Stimulated activated CD8-positive, alpha-beta memory T cell treated with anti-CD3 and anti-CD28 coated beads, Interleukin-7, amount 100 ng/mL, for 4 hours (primary cell): ENCODE measurements at places on chromosomes 4 and X.

DNA sequence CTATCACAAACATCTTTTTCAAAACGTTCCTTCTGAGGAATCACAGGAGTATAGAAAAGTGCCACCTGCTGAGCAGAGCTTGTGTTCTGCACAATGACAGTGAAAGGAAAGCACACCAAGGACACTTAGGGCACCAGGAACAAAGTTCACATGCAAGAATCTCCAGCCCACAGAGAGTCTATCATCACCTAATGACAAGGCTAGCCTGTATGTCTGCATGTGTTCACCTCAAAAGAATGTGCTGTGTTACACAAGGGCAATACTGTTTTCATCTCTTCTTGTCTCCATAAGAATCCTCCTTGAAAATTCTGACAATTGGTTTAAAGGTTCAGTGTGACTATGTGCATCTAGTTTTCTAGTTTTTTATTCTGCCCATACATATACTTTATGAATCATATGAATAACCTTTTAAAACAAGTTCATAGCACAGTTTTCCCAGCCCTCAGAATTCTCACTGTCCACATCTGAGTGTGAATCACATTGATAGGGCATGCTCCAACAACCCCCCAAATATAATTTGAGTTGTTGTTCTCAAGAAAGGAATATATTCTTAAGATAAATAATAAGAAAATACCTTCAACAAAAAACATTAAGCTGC is 118.0 kb downstream of the PWWP3B start:
- no peak for DNase-seq

DNA sequence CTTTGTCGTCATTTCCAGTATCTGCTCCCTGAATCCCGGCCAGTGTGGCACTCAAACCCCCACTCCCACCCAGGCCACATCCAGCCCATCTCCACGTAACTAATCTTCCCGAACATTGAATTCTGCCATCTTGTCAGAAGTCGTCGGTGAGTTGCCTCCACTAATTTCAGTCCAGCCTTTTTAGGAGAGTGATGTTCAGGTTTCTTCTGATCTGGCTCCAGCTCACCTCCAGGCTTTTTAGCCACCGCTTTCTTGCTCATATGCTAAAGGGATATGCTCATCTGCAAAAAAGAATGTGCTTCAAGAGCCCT is 1.3 kb downstream of the TMEM165 start:
- no peak for DNase-seq

- no peak for DNase-seq
Observed at GRCh38 chr4:190019023-190019858, 7.8 kb downstream of the FRG2 start.

GRCh38 chr4:28351826-28352225 is 1491.2 kb downstream of the STIM2 start:
- DNase-seq = no peak

DNA sequence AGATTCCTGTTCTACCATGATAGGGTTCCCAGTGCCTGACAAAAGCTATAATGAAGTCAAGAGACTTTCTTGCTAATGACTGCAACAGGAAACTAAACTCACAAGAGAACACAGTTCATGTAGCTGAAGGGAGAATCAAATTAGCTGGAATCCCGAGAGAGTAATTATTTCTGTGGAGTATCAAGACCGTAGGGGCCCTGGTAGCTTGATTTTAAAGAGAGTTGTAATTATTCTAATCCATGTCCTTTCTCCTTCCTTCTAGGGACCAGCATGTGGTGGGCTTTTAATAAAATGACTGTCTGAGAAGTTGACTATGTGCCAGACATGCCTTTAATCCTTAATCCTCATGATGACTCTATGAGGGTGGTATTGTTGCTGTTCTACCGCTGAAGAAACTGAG is 1.7 kb upstream of the TRPC5OS start:
- no peak for DNase-seq

DNA sequence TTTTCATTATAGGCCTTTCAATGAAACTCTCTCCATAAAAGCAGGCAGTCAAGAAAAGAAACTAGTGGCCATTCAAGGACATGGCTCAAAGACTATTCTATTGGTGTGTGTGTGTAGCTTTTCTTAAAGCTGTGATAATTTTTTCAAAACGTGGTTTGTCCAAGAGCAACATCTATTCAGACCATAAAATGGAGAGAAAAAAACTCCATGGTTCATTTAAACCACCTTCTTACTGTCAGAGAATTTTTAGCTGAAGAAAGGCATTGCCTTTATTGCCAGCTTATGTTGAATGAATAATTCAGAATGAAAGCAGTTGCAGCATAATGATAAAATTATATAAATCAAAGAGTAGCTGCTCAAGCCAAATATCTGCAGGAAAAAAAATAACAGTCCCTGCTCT is 325.5 kb downstream of the PCDH18 start:
- no peak for DNase-seq

GRCh38 chr4:48906206-48907173 is at the start of gene OCIAD2:
OCIAD2 (minus strand) TSS chr4:48906774; CDS start chr4:48904549, 2,225 bp downstream.
- peak; percentile 77 for DNase-seq

- no peak for DNase-seq
Observed at GRCh38 chr4:42618023-42618422, 38.9 kb downstream of the ATP8A1 start.

DNA sequence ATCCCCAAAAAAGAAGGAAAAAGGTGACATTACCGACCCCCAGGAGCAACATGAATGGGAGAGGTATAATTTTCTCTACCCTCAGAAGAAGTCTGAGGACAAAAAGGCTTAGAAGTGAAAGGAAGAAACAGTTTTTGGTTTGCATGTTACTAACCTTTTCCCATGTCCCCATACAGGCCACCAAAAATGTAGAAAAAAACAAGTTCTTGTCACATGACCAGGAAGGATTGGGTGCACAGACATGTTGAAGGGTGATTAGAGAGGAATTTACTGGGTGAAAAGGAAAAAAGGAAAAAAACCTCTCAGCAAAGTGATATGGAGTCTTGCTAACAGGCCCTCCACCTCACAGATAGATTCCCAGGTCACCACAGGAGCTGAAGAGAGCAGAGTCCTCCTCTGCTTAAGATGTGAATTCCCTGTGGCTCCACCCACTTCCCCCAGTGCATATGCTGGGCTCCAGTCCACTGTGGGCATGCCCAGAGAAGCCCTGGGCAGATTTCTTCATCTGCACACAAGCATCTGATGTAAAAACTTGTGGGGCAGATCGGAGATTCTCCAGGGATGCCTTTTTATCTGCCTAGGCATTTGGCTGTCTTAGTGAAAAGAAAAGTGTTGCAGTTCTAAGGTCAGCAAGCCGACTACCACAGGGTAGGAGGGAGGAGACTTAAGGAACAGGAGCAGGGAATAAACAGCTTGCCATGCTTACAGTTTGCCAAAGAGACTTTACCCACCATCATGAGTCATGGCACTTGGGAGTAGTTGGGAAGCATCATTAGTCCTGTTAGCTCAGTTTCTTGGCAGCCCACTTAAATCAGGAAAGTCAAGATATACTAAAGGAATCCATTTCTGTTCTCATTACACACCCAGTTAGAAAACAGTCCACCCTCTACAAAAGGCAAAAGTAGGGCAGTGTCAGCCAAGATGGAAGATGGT is 25.0 kb upstream of the PASD1 start:
- DNase-seq = no peak

GRCh38 chr4:165203541-165204461 is 3.6 kb upstream of the KLHL2 start:
- DNase-seq = no peak

DNA sequence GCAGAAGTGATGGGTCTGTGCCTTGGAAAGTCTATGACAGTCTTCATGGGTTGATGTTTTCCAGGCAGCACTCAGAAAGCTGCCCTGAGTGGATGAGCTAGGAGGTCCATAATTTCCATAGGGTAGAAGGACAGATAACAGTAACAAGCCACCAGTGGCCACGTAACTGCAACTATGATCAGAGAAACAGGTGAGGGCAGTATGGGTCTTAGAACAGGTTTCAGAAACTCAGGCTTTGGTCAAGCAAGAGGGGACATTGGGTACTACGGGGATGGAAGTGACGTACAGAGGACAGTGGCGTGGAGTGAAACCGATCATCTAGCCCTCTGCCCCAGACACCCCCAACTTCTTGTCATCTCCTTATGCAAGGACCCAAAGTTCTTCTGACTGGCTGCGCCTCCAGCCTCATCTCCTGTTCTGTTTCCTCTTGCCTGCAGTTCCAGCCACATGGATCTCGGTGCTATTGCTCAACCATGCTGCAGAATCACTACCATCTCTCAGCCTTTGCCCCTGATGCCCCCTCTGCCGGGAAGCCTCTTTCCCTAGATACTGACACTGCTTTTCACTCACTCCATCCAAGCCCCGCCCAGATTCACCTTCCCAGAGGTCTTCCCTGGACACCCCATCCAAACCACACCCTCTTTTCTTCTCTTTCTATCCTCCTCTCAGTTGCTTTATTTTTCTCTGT is 123.4 kb downstream of the MFAP3L start:
- no peak for DNase-seq

DNA sequence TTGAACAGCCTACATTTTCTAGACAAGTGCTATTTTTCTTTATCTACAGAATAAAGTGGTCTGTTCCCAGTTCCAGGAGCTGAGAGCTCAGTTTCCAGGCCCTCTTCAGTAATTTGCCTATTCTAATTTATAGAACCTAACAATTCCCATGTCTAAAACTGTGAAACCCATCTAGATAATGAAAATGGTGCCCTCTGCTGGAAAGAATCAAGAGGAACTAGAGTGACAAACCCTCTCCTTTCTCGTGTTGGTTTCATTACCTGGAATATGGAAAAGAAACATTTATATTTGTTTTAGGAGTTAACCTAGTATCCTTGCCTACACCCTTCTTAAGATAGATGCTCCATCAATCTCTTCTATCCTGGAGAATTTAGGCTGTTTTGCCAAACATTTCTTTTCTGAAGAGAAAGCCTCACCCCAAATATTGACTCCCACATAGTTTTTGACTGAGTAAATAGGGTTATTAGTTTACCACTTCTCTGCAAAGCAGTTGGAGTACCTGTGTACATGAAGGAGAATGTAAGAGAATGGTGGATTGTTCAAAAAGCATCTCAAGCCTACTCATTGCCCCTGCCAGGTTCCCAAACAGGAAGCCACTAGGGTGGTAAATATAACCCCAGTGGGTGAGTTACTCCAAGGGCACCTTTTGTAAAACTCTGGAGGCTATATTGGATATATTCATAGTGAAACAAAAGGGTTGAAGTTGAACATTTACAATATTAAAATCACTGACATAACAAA is 121.6 kb downstream of the RASL11B start:
- no peak for DNase-seq

GRCh38 chr4:122890147-122890795 is 32.1 kb downstream of the NUDT6 start:
- DNase-seq = no peak

DNA sequence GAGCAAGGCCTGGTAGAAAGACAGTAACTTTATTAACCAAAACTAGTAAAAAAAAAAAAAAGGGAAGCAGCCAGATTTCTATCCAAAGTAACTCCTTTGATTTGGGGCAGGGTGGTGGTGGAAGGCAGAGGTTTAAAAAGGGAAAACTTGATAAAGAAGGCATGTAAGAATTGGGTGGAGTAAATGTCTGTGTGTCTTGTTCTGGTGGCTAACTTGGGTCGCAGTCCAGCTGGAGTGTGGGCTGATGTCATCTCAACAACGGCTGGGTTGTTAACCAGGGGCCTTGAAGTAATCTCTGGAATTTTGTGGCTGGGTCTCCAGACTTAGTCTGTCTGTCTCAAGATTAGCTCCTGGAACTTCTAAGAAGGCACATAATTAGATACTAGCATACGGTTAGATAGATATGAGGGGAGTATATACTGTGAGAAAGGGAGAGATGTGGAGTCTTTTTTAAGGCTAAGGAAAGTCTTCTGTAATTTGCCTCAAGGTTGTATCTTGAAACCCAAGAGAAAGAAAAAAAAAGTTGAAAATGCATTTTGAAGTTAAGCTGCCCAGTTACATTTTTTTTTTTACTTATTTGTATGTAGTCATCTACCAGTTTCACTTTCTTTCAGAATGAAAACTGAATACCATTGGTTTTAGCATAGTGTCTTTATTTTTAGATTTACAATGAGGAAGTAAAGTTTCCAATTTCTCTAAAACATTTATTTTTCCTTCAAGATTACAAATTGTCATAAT is 48.3 kb downstream of the MTHFD2L start:
- DNase-seq = no peak

GRCh38 chrX:129833153-129833990 is 10.3 kb downstream of the ZDHHC9 start:
- no peak for DNase-seq

DNA sequence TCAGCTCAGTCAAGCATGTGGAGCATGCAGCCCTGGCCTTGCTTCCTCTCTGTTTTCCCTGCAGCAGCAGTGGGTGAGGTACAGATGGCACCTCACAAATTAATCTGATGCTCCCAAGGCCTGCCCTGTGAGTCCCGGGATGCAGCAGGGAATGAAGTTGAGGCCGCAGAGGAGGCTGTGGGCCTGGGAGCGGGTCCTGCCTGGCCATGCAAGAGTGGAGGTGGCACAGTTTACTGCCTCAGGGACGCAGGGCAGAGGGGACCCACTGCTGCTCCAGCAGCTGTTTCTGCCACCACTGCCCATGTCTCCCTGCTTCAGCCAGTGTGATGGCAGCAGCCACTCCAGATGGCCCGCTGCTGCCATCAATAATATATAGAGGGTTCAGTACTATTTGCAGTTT is 474.6 kb downstream of the EPHA5 start:
- DNase-seq = no peak

- DNase-seq = no peak
Observed at GRCh38 chr4:70892086-70892769, 9.9 kb upstream of the MOB1B start.

- DNase-seq = no peak
Observed at GRCh38 chr4:26864899-26865298, 4.3 kb downstream of the STIM2 start.

- no peak for DNase-seq
Observed at GRCh38 chr4:77917601-77918000, 55.0 kb downstream of the MRPL1 start.

- no peak for DNase-seq
Observed at GRCh38 chr4:147508346-147508745, 27.4 kb downstream of the EDNRA start.

DNA sequence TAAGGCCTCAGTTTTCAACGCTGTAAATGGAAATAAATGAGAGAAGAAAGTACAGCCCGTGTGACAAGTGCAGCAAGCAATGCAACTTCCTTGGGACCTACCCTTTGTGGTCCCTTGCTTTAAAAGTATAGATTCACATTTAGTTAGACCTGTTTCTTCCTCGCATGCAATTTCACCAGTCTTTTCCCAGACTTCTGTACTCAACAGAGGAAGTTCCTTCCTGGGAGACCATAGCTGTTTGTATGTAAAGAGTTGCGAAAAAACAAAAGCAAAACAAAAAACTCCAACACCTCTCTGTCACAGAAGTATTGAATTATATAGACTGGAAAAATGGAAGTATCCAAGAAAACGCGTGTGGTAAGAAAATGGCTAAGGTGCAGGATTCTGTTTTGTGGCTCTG is 1.1 kb upstream of the IRF2 start:
- no peak for DNase-seq

- DNase-seq = no peak
Observed at GRCh38 chrX:120408168-120408567, 46.3 kb downstream of the ATP1B4 start.

DNA sequence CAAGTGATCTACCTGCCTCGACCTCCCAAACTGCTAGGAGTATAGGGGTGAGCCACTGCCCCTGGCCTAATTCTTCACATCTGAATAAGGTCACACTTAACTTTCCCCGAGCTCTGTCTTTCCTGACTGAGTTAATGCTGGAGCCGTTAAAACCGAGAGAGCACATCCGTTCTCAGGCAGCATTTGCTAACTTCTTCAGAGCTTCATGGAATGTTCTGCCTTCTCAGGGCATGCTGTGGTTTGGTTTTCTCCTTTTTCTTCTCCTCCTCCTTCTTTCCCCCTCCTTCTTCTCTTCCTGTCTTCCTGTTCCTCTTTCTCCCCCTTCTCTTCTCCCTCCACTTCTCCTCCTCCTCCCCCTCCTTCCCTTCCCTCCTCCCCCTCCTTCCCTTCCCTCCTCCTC is 119.9 kb downstream of the ASMT start:
- no peak for DNase-seq
